ENCODE measurements at places on chromosomes 2 and 18.

- no peak for DNase-seq
These were observed 25.7 kb downstream of the PGAP1 start for GRCh38 chr2:196900843-196901242.

GRCh38 chr18:43524260-43524659 lies 247.0 kb upstream of the SYT4 start:
- no peak for DNase-seq

- no peak for DNase-seq
These were observed 207.1 kb downstream of the FIGN start for GRCh38 chr2:163528640-163529217.

GRCh38 chr2:198188982-198189381 lies 384.6 kb downstream of the PLCL1 start:
- no peak for DNase-seq

DNA sequence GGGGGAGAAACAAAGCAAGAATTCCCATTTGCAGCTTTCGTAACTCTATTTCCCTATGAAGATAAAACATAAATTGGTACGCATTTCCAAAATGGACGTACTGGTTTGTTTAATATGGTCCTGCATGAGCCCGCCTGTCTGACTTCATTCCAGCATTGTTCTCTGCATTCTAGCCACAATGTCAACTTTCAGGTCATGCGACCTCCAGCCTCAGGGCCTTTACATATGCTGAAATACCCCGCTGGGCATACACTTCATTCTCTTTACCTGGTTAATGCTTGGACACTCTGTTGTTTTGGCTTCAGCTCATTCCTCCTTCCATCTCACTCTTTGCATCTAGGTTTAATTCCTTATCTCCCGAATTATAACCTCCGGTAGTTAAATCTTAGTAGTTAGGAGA lies 103.7 kb upstream of the DNMT3A start:
- DNase-seq: no peak

- peak; percentile 64 for DNase-seq
These were observed 1.0 kb upstream of the ANKRD62 start for GRCh38 chr18:12092398-12093229.

DNA sequence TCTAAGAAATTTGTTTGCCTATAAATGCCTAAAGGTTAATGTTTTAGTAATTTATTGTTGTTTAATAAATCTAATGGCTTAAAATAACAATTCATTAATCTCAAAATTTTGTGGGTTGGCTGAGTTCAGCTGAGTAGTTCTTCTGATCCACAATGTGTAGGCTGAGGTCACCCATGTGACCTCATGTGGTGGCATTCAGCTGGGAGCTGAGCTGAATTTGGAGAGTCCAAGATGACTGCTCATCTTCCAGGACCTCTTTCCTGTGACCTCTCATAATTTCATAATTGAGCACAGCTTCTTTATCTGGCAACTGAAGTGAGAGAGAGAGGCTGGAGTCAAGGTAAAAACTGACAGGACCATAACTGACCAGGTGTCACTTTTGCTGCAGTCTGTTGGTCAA lies 132.4 kb downstream of the TXNL1 start:
- no peak for DNase-seq

DNA sequence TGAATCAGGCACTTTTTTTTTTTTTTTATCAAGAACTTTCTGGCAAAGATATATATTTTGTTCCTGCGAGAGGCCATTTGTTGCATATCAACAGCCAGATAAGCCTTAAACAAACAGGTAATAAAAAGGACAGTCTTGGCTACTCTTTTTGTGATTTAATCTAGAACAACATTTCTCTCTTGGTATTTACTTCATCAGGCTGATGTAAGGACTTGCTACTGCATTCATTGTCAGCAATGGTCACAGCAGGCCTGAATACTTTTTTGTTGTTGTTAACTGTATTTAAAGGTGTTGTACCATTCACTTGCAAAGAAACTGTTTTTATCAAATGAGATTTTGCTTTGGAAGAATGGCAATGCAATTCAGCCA lies 683.8 kb downstream of the IRS1 start:
- no peak for DNase-seq

GRCh38 chr18:75262511-75262910 lies 51.9 kb downstream of the TSHZ1 start:
- DNase-seq: no peak

- no peak for DNase-seq
These were observed 210.0 kb upstream of the ZNF521 start for GRCh38 chr18:25561918-25562317.

DNA sequence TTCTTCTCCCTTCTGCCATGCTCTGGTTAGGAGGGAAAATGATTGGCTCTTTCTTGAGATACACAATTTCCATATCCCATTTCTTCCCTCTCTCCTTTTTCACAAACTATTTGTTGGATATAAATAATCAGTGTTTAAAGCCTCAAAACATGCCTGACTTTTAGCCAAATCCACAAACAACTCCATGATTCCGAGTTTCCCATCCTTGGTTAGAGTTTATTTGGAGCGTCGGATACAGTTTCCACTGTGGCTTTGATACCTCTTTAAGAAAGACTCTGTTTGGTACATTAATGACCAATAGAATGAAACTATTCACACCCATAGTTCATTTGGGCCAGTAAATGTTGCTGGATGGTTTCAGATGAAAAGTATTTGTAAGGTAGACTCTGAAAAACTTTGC lies 5.9 kb upstream of the FHL2 start:
- DNase-seq: no peak

GRCh38 chr2:197292619-197293018 lies 18.0 kb downstream of the ANKRD44 start:
- DNase-seq: no peak

GRCh38 chr2:166361351-166362153 lies 14.2 kb downstream of the SCN9A start:
- peak; percentile 6 for DNase-seq

DNA sequence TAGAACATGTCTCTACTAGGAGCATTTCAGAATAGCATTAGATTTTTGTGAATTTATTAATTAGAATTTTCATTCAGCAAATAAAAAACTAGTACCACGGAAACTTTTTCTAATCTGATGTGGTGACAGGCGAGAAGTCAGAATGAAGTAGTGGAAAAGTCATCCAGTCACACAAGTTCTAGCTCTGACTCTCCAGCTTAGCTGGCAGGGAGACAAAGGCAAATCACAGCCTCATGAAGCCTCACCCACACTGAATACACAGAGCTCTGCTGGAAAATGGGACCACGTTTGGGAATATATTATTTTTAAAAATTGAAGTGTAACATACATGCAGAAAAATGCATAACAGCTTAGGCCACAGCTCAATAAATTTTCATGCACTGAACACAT lies 86.1 kb downstream of the L3MBTL4 start:
- no peak for DNase-seq

GRCh38 chr2:166115589-166115988 lies 12.2 kb downstream of the SCN1A start:
- no peak for DNase-seq

DNA sequence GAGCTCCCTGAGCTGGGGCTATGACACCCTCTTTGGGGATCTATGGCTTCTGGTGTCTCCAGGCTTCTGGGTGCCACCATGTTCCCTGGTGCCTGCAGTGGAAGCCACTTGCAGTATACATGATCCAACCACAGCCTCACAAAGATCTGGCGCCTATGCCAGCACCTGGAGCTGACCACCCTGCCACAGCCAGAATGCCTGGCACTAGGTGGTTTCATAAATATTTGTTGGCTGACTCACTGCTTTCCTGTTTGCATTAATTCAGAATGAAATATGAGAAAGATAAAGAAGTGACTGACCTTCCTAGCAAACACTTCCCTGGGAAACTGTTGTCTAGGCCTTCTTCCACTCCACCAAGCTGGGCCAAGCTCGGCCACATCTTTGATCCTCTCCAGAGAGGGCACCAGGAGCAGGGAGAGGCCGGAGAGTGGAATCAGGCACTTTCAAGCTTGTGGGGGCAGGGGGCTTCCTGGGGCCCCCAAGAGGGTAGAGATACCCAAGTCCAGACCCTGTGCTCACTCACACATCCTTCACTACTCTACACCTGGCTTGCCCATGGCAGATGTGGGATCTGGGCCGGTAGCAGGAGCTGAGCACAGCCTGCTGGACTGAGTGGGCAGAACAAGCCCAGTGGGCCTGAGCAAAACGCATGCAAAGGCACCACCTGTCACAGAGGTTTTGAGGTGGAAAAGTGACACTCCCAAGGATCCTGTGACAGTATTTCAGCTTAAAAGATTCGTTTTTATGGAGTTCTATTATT lies 565.7 kb downstream of the SLC4A3 start:
- no peak for DNase-seq

- DNase-seq: peak; percentile 36
These were observed 149.6 kb downstream of the IRS1 start for GRCh38 chr2:226649871-226650660.

GRCh38 chr2:1208522-1208921 lies 204.7 kb upstream of the TPO start:
- DNase-seq: no peak

- no peak for DNase-seq
These were observed 89.1 kb upstream of the NOSTRIN start for GRCh38 chr2:168713325-168713724.

Measured in NCI-H510A treated with DMSO at 0.1 percent for 48 hours (cell line).